ENCODE measurements at places on chromosomes 7 and 10. TPM values are rescaled to one million over a fixed set of nuclear protein-coding genes. Genes with fewer than 3 reads are reported as not detected.

CFAP46 gene
- not detected for total RNA-seq

- DNase-seq = peak; percentile 49
These were observed 33.6 kb upstream of the XRCC2 start for GRCh38 chr7:152709287-152710152.

DNA sequence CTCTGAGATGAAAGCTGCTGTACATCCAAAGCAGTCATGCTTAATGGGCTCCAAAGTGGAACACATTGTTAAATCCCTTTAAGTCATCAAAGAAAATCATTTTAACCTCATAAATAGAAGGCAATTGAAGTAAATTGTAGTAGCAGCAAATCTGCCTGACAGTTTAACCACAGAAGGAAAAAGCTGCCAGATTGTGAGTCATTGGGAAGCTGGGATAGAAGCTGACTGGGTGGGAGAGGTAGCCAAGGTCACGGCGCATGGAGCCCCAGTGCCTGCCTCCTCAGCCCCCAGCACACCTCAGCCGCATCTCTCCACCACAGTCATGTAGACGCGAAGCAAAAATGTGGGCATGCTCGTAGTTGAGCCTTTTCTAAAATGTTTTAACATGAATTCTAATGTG is 44.0 kb downstream of the TARP start:
- peak; percentile 55 for DNase-seq

DNA sequence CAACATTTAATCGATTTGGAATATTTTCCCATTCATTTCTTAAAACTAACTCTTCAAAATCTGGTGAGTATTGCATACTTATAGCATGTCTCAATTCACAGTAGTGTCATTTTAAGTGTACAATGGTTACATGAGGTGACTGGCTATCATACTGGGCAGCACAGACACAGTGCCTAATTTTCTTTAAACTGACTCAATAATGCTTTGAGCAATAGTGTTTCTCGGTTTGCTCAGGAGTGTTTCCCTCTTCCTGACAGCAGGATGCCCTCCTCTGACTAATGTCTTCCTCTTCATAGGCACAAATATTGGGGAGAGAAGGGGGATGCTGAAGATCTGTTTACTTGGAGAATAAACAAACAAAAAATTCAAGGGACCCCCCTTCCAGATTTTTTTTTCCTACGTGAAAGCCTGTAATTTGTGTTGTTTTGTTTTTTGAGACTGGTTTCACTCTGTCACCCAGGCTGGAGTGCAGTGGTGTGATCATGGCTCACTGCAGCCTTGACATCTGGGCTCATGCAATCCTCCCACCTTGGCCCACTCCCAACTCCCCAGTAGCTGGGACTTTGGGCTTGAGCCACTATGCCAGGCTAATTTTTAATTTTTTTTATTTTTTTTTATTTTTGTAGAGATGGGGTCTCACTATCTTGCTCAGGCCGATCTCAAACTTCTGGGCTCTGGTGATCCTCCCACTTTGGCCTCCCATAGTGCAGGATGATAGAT is 2.2 kb downstream of the MRC1 start:
- no peak for DNase-seq

- peak; percentile 82 for DNase-seq
These were observed 202.1 kb downstream of the TNS3 start for GRCh38 chr7:47379629-47380324.

DNA sequence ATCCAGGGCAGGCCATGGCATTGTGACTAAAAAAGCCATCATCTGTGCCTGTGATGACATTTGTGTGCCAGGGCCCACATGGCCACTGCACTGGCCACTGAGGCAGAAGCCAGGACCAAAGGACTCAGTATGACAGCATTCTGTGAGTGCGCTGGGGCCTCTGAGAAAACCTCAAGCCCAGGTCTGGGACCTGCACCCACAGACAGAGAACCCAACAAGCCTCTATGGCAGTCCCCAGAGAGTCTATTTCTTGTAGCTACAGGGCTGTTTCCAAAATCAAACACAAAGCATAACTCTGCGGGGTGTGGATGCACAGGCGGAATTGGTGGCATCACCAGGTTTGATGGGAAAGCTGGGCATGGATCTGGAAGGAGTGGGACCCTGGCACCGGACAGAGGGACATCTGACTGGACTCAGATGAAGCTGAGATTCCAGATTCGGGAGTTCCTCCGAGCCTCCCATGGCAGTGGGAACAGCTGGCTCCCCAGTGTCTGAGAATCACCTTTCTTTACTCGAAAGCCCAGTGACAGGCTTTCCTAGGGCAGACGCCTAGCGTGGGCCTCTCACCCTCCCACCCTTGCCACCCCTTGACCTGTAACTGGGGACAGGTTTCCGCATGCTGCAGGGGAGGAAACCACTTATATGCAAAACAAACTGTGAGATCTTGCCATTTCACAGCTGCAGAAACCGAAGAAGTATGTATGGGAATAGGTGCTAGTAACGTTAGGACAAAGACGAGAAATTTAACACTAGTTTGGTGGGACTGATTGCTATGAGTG is 70.6 kb upstream of the RHEB start:
- no peak for DNase-seq

DNA sequence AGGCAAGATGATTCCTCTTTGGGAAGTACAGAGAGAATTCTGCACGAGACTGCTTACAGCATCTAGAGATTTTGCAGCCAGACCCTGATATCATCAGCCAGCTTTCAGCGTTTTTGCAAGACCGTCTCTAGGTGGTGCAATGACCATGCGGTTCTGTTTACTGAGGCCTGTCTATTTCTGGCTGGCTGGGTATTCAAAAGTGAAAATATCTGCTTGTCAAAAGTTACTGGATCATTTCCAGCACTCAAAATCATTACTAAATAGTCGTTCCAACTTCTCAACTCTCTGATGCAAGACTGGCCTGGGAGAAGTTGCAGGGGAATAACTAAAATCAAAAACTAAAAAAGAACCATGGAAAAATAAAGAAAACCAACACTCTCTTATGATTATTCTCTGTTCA is 240.1 kb downstream of the ELMO1 start:
- DNase-seq = peak; percentile 62

- DNase-seq = no peak
These were observed 620.4 kb downstream of the GALNT17 start for GRCh38 chr7:71752171-71752935.

DNA sequence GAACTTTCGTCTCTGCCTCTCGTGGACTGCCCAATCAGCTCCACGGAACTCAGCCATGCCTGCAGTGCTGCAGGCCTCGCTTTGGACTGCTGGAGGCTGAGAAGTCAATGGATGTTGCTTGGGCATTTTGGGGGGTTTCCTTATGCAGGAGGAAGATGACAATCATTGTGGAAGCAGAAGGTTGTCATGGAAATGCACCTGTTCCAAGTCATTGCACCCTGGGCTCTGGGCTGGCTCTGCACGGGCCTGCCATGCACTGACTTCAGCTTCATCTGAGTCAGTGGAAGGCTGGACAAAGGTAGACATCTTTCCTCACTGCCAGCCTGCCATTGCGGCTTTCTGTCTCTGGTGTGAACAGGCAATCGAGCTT is 217.3 kb downstream of the RPS24 start:
- DNase-seq = no peak

GRCh38 chr7:27899601-27900000 is 159.6 kb downstream of the TAX1BP1 start:
- DNase-seq = no peak

DNA sequence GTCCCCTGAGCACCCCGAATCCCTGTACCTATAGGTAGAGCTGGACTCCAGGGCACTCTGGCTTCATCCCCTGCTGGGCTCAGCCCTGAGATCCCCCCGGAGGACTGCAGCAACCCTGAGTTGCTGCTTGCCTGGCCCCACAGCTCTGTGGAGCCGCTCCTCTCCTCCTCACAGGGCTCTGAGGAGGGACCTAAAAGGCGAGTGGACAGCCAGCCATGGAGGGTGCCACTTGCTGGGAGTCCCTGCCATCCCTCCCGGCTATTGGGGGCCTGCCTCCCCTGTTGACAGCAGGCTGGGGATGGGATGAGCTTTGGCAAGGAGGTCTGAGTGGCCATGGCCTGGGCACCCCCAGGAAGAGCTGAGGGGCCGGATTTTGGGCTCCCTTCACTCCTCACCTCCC is 28.0 kb upstream of the RASGEF1A start:
- DNase-seq = no peak

DNA sequence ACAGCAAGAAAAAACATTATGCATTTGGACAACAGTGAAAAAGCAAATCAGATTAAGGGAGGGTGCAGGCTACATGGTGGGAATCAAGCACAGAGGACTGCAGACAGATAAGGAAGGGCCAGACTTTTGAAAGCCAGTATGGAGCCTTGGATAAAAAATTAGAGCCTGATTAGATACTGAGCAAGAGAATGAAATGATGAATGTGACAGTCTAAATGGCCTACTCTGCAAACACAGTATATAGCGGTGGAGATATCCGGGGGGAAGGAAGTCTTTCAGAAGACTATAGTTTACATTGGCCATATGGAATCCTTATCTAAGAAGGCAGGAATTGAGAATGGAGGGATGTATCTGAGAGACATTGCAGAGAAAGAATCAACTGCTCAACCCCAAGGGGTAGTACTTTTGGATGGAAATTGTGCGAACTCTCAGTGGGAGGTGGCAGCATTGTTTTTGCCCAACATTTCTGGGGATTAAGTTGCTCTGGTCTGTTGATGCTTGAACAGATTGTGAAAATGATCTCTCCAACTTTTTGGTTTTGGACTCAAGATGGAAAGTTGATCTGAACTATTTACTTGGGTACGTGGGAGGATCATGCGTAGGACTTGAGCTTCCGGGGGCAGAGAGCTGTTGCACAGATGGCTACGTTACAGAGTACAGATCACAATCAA is 39.4 kb upstream of the CHCHD3 start:
- no peak for DNase-seq
